ENCODE measurements at places on chromosomes 1 and 21.

GRCh38 chr1:57957576-57957975 lies 533.7 kb upstream of the DAB1 start:
- DNase-seq, result no peak

- no peak for DNase-seq
These were observed 438.2 kb downstream of the SMYD3 start for GRCh38 chr1:246068619-246069509.

GRCh38 chr1:25562101-25562927 lies 18.9 kb downstream of the LDLRAP1 start:
- no peak for DNase-seq

DNA sequence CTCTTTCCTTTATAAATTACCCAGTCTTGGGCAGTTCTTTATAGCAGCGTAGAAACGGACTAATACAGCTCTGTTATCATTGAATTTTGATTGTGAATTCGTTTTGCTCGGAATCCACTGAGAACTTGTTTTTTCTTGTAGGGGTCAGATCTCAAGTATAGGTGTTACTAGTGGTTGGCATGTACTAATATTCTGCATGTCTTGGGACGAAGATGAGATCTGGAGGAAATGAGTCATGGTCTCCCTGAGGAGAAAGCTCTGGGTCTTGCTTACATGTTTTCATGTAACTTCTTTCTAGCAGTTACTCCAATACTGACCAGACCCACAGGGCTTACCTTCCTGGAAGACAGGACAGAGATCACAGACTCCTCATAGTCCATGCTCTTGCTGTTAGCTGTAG lies 30.3 kb downstream of the ZSCAN20 start:
- peak; percentile 17 for DNase-seq

DNA sequence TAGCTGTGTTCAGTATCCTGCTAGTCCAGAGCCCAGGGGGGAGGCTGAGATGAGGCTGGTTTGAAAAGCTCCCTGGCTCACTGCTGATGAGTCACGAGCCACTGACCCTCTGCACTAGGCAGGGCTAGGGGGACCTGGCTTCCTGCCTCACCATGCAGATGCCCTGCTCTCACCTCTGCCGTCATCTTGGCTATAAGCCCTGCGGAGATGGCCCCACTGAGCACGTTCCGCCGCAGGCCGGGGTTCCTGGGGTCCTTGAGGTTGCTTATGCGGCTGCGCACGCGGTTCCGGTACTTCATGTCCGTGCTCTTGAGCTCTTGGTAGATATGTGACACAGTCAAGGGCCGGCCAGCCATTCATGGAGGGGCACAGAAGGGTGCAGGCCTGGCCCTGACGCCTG lies 24.1 kb upstream of the ZNF436 start:
- no peak for DNase-seq

Measured in non-pigmented ciliary epithelial cell (primary cell).